ENCODE measurements at places on chromosomes 2 and 18.

DNA sequence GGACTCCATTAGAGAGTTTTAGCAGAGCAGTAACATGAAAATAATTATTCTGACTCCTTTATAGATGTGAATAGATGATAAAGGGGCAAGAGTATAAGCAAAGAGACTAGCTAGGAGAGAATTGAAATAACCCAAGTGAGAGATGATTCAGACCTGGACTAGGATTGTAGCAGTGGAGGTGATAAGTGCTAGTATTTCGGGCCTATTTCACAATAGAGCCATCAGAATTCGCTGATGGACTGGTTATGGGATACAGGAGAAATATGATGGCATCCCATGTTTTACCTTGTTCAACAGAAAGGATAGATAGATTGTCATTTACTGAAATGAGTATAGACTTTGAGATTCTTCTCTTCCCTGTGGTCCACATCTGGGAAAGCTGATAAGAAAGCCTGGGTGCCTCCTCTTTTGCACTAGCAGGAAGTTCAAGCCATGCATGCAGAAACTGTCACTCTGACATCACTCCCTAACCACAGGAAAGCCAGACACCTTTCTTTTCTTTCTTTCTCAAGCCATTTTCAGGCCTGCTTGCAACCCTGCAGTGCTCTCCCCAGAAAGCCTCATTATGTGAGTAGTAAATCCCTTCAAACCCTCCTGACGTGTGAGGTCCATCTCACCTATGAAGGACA is 25.3 kb downstream of the DYNAP start:
- no peak for DNase-seq

DNA sequence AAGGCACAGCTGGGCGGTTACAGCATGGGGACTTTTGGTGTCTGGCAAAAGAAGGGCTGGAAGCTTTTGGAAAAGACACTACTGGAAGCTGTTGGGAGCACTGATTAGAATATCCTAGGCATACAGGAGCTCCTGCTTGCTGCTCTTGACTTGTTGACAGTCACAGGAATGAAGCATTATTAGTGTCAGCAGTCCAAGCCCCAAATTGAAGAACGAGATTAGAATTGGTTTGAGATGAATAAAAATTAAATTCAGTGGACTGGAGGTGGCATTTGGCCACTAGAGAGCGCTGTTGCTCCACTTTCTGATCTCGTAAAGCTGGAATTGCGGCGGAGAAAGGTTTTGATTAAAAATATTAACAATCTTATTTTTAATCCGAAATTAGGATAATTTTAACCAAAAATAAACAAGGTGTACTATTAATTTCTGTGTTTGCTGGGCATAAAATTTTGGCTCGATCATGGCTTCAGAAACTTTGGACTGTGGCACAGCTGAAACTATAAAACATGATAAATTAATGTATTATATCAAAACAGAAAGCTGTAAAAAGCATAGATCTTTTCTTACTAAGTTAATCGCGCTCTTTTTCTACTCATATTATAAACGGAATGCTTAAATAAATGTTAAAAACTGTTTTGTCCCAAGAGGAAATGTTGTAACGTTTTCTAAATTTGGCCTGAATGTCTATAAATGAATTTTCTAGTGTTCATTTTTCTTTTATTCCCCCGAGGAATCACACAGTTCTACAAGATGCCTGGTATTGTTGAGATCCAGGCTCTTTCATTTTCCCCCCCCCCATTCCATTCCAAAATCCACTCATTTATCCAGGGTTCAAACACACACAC is 2.4 kb upstream of the HOXD8 start:
- DNase-seq = no peak

DNA sequence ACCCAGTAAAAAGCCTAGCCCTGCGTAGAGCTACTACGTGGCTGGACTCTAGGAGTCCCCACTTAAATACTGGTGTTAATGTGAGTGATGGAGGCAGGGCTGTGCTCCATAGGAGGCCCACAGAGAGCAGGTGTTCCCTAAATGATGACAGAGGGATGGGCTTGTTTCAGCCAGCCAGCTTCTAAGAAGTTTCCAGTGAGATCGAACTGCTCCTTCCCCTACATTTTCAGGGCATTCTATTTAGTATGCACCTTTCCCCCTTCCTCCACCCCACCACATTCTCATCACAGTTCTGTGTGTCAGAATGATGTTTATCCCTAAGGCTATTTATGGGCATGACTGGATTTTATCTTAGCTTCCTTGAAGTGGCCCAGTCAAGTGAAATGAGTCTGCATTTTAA is 213.0 kb downstream of the TRIB2 start:
- DNase-seq = no peak

DNA sequence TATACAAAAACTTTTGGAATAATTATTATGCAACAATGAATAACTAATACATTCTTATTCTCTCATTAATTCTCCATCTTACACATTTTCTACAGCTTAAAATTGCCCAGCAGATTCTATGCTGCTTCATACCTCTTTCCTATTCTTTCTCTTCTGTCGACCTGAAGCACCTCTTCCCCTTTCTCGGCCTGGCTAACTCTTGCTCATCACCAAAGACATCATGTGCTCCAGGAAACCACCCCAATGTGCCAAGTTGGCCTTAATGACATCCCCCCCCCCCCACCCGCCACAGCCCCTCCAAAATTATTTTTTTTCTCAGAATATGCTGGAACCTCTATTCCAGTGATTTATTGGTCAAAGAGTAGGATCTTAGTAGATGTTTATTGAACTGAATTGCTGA is 43.6 kb downstream of the ZNF521 start:
- DNase-seq = no peak

DNA sequence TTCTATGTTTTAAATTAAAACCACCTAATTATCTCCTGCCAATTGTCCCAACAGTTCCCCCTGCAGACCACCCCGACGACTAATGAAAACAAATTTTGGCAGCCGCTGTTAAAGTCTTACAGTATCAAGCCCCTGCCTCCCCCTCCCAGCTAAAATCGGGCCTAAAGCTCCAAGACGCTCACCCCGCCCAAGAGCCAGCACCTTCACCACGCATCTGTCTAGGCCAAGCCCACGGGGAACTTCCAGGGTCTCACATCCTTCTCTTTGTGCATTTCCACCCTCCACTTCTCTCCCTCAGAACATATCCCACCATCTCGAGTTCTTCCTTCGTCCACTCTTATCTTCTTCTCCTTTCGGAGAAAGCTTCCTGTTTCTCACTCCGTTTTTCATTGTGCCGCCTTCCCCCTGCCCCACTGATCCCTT is 445 bp downstream of the PRPF40A start:
- DNase-seq = no peak

DNA sequence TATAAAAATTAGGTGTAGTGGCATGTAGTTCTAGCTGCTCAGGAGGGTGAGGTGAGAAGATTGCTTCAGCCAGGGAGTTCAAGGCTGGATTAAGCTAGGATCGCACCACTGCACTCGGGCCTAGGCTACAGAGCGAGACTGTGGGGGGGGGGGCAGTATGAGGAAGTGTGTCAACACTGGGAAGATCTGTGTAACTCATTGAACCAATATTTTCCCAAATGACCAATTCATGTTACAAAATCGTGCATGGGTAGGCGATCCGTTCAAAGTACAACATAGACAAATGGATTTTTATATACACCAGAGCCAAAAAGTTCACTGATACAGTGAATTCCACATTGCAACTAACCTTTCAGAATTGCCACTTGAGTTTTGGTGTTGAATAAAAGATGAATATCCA is 8.1 kb downstream of the SMAD4 start:
- DNase-seq = no peak

- DNase-seq = no peak
Measured at GRCh38 chr2:62266433-62267038, 70.6 kb downstream of the B3GNT2 start.

DNA sequence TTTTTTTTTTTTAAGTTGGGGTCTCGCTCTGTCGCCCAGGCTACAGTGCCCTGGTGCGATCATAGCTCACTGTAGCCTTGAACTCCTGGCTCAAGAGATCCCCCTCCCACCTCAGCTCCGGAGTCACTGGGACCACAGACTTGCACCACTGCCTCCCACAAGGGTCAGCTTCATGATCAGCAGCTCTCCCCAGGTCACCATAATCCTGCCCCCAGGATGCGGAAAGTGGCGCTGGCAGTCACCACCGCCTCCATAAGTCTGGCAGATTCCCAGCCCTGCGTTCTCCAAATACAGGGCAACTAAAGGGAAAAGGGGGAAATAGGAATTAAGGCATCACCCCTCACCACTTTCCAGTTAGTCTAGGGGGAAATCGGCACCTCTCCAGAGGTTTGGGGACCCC is 5.2 kb upstream of the ARID5A start:
- DNase-seq = no peak

DNA sequence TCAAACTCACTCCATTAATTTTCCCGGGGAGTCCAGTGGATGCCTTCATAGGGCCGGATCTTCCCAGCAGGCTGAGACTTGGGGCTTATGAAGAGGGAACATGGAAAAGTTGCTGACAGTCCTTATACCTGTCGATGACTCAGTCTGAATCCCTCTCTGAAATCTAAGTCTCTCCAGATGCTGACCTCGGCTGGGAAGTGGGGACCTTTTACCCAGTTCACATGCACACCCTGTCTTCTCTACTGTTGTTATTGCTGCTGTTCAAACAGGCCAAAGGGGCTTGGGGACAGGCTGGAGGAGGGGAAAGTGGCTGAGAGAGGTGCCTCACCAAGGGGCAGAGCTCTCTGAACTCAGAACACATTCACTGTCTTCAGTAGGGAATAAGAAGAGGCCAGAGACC is 4.1 kb upstream of the TNP1 start:
- no peak for DNase-seq

DNA sequence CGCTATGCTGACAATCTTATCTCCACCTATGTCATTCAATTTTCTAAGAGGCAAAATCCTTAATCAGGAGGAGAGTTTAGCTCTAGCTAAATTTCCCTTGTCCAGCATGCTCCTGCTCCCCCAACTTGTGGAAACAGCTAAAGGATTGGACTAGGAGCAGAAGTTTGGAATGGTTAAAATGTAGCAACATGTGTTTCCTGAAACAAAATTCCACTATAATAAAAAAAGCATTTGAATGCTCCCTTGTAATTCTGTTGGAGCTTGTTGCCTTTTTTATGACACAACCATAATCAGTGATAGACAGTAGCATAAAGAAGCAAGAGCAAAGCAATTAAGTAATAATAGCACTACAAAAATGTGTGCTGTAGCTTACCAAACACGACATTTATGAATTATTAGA is 6.9 kb downstream of the ACTR3 start:
- DNase-seq = no peak

- DNase-seq = no peak
Measured at GRCh38 chr2:203341741-203342310, 13.6 kb downstream of the ABI2 start.

DNA sequence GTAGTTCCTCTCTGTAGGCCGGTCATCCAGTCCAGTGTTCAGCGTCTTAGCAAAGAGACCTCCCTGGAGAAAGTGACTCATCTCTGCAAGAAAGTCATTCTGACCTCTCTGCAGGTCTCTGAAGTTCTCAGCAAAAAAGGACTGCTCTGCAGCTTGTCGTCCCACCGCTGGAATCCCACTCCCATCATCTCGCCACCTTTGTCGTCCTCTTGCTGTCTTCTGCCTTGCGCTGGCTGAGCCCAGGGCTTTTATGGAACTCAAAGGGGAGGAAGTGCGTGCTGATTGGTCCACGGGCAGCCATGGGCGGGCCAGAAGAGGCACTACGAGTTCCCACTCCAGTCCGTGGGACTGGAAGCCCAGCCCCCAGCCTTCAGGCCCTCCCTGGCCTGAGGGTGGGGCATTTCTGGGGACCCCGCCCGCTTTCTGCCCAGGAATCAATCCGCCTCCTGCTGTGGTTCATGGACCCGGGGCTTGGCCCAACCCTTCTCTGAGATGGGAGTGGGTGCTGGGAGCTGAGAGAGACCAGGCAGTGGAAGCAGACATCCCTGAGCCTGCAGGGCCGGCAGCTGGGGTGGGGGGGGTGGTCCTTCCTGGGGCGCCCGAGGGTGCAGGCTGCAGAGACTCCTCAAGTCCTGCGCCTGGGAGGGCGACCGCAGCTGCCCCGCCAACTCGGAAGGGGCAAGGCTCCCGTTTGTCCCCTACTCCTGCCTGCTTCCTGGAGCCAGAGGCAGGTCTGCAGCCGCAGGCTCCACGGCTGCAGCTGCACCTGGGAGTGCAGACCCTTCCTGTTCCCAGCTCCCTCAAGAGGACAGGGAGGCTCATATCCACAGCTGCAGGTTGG is 660.7 kb upstream of the RAB6C start:
- no peak for DNase-seq

- no peak for DNase-seq
Measured at GRCh38 chr2:20513946-20514345, 67.1 kb downstream of the RHOB start.

DNA sequence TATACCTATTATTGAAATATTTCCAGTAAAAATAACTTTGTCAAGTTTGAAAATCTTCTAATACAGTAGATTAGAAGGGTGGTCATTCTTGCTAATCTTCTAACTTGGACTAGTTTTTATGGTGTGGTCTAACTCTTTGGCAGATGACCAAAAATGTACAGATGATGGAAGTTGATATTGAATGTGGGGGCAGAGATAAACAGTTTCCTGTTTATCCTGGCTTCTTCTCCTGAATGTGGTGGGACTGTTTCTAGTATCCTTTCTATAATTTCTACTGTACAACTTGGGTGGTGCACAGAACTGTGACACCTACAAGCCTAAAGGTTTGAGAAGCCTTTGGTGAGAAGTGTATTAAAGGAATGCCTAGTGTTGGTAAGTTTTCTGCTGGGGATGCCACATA is 178.7 kb downstream of the PDE11A start:
- DNase-seq = no peak

DNA sequence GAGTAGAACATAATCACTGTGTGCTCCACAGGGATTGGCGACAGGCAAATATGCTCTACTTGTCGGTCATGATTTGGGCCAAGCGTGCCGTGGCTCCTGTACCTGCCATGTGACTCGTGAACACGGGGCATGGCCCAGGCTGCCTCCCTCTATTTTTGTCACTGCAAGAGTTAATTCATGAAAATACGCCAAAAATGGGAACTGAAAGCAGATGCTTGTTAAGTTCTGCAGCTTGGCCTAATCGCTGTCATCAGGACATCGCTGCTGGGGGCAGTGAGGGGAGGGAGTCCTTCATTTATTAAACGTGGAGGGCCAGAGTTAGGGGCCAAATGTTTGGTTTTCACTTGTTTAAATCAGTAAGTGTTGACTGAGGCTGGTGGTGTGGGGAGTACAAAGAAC is 177.8 kb downstream of the BCL2 start:
- DNase-seq = no peak

DNA sequence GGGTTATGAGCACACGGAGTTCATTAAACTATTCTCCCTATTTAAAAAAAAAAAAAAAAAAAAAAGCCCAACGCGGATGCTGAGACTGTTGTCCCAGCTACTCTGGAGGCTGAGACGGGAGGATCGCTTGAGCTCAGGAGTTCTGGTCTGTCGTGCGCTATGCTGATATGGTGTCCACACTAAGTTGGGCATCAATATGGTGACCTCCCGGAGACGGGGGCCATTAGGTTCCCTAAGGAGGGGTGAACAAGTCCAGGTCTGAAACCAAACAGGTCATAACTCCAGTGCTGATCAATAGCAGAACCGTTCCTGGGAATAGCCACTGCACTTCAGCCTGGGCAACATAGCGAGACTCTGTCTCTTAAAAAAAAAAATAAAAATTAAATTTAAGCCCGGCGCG is 12.9 kb upstream of the ANKRD53 start:
- DNase-seq = no peak

GRCh38 chr2:173252581-173252980 is 102.1 kb upstream of the CDCA7 start:
- DNase-seq = no peak

GRCh38 chr2:203694191-203694590 is 12.2 kb upstream of the CD28 start:
- no peak for DNase-seq
